CD4-positive, alpha-beta T cell treated with Interleukin-6 for 4 hours (primary cell): ENCODE measurements at places on chromosomes 2 and 18.

DNA sequence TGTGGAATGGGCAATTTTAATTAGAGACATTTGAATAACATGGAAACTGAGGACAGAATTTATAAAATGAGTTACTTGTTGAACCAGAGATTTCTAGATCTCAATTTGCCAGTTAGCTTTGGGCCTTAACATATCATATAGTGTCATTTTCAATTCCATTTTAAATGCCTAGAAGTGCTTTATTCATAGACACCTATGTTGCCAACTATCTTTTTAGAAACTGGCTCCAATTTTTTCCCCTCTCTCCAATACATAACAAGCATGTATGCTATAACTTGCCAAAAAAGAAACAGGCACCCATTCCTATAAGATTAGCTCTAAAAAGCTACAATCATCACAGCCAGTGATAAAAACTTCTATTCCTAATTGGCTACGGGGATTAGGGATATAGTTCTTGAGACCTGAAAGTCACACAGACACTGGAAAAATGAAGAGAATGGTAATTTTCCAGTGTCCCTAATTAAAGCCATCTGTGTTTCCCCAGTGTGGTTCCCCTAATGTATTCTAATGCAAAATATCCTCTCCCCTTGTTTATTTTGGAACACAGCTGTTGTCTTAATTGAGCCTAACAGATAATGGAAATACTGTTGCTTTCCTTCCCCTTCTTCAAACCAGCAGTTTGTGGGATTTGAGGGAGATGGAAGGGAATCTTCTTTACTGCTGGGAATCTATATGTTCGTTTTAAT lies 205.5 kb upstream of the FSHR start:
- DNase-seq, result no peak

- DNase-seq, result no peak
Observed at GRCh38 chr2:214699236-214699635, 110.2 kb downstream of the BARD1 start.

- DNase-seq, result no peak
Observed at GRCh38 chr2:142842369-142842768, 35.1 kb upstream of the KYNU start.

DNA sequence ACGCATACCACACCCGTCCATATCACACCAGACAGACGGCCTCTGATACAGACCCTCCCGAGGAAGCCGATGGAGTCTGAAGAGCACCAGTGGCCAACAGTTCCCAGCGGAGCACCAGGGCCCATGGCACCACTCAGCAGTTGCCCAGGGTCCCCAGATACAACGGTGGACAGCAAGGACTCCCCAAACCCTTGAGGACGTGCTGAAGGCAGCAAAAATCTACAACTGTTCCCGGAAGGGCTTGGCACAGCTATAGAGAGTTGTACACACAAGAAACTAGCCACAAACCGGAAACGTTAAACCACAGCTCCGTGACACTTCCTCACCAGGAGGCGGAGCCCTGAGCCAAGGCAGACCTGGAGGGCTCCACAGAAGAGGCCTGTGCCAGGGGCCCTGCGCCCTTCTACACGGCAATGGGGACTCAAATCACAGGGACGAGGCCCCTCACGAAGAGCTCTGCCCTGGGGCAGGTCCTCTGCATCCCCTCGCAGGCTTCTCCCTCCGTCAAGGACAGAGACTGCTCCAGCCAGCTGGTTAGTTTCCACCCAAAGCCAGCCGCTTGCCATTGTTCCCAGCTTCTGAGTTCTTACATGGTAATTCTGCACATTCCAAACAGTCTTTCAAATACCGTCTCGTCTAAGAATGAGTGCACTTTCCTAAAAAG lies 133.4 kb downstream of the HDAC4 start:
- DNase-seq, result peak; percentile 93

DNA sequence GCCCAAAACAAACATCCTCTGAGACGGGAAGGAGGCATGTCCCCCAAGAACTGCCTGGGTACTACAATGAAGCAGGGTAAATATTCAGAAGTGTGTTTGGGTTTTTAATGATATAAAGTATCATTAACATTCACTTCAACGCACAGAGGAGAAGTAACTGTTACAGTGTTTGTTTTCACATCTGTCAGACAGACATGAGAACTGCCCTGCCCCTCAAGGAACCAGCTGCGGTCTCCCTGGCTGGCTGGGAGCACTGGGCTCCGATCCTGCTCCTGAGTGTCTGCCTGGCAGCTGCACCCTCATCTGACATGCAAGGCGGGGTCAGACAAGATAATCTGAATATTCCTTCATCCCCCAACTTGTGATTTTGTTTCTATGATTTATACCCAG lies 75.6 kb downstream of the MBP start:
- no peak for DNase-seq

DNA sequence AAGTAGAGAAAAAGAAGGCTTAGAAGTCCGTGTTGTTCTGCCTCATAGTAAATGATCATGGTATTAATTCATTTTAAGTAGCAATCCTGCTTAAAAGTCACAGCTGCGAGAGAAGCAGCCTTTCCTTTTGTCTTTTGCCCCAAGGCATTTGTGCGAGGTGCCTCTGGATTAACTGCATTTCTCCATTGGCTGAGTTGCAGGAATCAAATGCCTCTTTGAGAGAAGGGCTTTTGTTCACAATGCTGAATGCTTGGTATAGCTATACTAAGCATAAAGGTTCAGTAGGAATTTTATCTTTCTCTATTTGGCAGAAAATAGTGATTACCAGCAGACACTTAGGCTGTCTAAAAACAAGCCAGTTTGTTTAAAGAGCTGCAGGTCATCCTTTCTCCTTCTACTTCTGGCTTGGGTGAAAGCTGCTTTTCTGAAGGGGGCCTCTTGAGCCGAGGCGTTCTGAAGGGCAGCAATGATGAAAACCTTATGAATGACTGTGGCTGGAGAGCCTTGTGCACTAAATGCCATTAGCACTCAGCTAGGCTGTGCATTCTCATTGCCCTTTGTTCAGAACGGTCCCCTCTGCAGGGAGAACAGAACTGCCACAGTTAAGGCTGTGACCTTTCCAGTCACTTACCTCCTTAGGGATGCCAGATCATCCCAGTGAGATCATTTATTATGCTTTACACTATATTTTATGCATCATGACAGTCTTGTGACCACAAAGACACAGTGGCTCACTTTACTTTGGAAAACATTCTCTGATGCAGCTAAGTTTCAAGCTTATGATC lies 68.8 kb upstream of the TMEM87B start:
- no peak for DNase-seq

- DNase-seq, result no peak
Observed at GRCh38 chr2:65425276-65425675, 7.1 kb downstream of the SPRED2 start.

DNA sequence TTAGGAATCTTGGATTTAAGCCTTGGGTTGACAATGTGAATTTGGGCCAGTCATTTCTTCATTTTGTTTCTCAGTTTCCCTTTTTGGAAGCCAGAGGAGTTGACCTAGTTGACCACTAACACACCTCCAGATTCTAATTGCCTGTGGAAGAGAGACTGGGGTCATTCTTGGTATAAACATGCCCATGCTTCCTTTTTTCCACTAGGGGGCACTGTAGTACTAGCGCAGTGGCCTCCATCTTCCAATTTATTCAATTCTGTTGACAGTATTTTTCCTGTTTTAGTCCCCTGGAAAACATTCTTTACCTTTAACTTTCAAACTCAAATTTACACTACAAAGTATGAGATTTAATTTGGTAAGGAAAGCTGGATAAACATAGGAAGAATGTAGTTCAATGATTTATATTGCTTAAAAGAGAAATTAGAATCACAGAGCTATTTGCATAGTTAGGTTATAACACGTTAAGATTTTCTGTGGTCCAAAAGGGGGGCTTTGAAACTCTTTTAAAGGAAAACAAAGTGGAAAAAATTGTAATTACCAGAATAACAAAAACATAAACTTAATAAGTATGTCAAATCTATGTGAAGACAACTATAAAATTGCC lies 57.5 kb upstream of the AGPS start:
- peak; percentile 31 for DNase-seq
